ENCODE measurements at places on chromosomes 12 and 14. TPM values are rescaled to one million over a fixed set of nuclear protein-coding genes. Genes with fewer than 3 reads are reported as not detected.
A peak's percentile ranks its signal among the peaks of the same experiment; 100 is the strongest.

Gene WSCD2
- total RNA-seq, result not detected

GRCh38 chr14:75476274-75476995 lies 45.8 kb upstream of the BATF start:
- no peak for DNase-seq
- H3K4me3 ChIP-seq, result no peak overlapping the region
- no peaks in the 10 kb centered on the region for H3K4me1 ChIP-seq

GRCh38 chr12:27293463-27293862 lies 39.2 kb upstream of the BMAL2 start:
- no peak for DNase-seq
- H3K4me1 ChIP-seq, result peaks cover 5% of the 10 kb centered on the region
- no peak overlapping the region for H3K4me3 ChIP-seq
- no peaks in the 10 kb centered on the region for H3K36me3 ChIP-seq

DNA sequence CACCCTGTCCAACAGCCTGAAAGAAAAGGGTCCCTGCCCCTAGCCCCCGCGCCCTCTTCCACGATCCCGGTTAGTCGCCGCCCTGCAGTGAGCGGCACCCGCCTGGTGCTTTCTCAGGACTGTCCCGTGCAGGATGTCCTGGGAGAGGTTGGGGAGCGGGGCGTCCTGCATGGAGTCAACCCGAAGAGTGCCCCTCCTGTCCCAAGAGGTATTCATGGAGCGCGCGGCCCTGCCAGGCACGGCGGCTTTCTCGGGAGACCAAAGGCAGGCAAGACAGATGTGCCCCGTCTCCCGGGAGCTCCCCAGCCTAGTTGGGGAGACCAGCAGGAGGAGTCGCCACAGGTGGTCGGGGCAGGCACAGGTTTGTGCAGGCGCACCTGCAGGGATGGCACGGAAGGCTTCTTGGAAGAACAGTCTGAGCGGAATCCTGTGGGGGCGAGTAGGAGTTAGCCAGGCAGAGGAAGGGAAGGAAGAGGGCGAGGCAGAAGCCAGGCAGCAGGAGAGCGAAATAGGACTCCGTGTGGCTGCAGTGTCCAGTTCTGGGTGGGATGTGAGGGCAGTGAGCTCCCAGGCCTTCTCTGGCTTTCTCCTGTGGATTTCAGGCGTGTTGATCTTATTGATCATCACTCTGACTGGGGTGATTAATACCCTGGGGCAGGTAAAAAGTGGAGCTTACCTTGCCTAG lies 723 bp downstream of the SIVA1 start:
- H3K36me3 ChIP-seq, result peaks cover 34% of the 10 kb centered on the region
- peak overlapping the region; percentile 98 for H3K4me3 ChIP-seq
- H3K27me3 ChIP-seq, result no peaks in the 10 kb centered on the region
- peaks cover 42% of the 10 kb centered on the region for H3K4me1 ChIP-seq
- H3K27ac ChIP-seq, result peak overlapping the region; percentile 94
- DNase-seq, result no peak

DNA sequence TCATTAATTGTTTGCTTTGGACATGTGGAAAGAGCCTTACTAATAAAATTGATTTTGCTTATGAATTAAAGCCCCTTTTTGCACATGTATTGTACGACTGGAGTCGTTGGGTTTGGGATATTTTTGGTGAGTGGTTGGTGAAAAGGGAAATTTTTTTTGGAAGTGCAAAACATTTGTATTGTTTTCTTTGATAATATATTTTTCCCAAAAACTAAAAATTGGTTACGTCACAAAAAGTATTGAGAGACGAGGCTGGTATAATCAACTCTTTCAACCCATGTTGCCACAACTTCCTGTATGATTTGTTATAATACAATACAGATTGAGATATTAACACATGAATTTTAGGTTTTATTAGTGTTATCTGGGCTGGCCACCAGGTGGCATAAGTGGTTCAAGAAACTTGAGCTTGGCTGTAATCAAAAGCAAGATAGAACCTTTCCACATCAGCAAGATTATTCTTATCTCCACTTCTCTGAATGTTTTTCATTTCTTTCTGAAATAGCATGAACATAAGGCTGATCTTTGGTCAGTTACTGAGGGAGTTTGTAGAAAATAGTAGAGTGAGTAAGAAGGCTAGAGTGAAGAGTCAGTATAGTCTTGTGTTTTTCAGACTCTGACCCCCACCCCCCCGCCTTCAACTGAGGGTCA lies 8.7 kb downstream of the NGDN start:
- H3K4me1 ChIP-seq, result no peaks in the 10 kb centered on the region
- H3K36me3 ChIP-seq, result peaks cover 4% of the 10 kb centered on the region
- no peak overlapping the region for H3K4me3 ChIP-seq

Gene SYT10
- total RNA-seq, result not detected

Gene CLBA1
- 3.5 TPM for total RNA-seq

Gene HRK
- not detected for total RNA-seq

Gene TUNAR
- not detected for total RNA-seq

Gene DNAAF2
- total RNA-seq, result 6.9 TPM

DNA sequence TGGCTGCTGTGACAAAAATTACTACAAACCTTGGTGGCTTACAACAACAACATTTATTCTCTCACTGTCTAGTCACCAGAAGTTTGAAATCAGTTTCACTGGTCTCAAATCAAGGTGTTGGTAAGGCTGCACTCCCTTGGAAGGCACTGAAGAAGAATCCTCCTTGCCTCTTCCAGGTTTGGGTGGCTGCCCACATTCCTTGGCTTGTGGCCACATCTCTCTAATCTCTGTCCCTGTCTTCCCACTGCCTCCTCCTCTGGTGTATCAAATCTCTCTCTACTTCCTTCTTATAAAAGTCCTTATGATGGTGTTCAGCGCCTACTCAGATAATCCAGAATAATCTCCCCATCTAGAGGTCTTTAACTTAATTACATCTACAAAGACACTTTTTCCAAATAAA lies 31.0 kb downstream of the PLCZ1 start:
- H3K4me1 ChIP-seq, result no peaks in the 10 kb centered on the region
- H3K27ac ChIP-seq, result no peak overlapping the region
- H3K36me3 ChIP-seq, result no peaks in the 10 kb centered on the region

- H3K27ac ChIP-seq, result no peak overlapping the region
- no peak overlapping the region for H3K4me3 ChIP-seq
- no peaks in the 10 kb centered on the region for H3K36me3 ChIP-seq
These were observed 130.3 kb upstream of the STXBP6 start for GRCh38 chr14:25180221-25180620.

All from gastrocnemius medialis (tissue), 4 donors.